Smooth muscle cell of the coronary artery (primary cell): ENCODE measurements at places on chromosomes 16 and 17. TPM values are rescaled to one million over a fixed set of nuclear protein-coding genes. Genes with fewer than 3 reads are reported as not detected.

The TEX19 gene
- 0.08 TPM in 1 of 2 replicates, not detected in the other for total RNA-seq

The DOC2B gene
- total RNA-seq, result not detected in 2 replicates

The TLCD2 gene
- 1.8 and 4.3 TPM in 2 replicates for total RNA-seq

The FZD2 gene
- total RNA-seq, result 12.8 and 15.1 TPM in 2 replicates

The RHBDL1 gene
- total RNA-seq, result 0.98 and 6.6 TPM in 2 replicates

The SRSF2 gene
- 174 and 209 TPM in 2 replicates for total RNA-seq

The ABCA10 gene
- total RNA-seq, result 0.53 and 7.1 TPM in 2 replicates

The VASN gene
- total RNA-seq, result 34.6 and 59.0 TPM in 2 replicates

The SLC13A5 gene
- total RNA-seq, result 0.15 TPM in 1 of 2 replicates, not detected in the other

The SLC6A2 gene
- total RNA-seq, result not detected in 2 replicates

The FOXF1 gene
- not detected in 2 replicates for total RNA-seq

The CLEC3A gene
- total RNA-seq, result not detected in 2 replicates

The CCL15 gene
- total RNA-seq, result not detected in 2 replicates

The RSL1D1 gene
- total RNA-seq, result 30.5 and 63.2 TPM in 2 replicates

The GNGT2 gene
- total RNA-seq, result not detected in 2 replicates

The AANAT gene
- not detected in 2 replicates for total RNA-seq

The TTLL6 gene
- total RNA-seq, result not detected in 2 replicates

The TLCD3A gene
- total RNA-seq, result 18.9 and 21.1 TPM in 2 replicates

The TRIM25 gene
- total RNA-seq, result 15.5 and 30.7 TPM in 2 replicates

The E4F1 gene
- 26.2 and 33.9 TPM in 2 replicates for total RNA-seq

The GABARAP gene
- total RNA-seq, result 180 and 222 TPM in 2 replicates

The OR2C1 gene
- total RNA-seq, result 0.08 and 0.23 TPM in 2 replicates

The NPIPB9 gene
- 0.35 and 0.90 TPM in 2 replicates for total RNA-seq

The SGF29 gene
- total RNA-seq, result 7.7 and 7.8 TPM in 2 replicates

The SMIM36 gene
- not detected in 2 replicates for total RNA-seq

The KRT222 gene
- total RNA-seq, result 1.3 TPM in 1 of 2 replicates, not detected in the other

The CTRB2 gene
- total RNA-seq, result not detected in 2 replicates

The TMEM219 gene
- 47.5 and 77.3 TPM in 2 replicates for total RNA-seq

The CCL4 gene
- not detected in 2 replicates for total RNA-seq

The MRC2 gene
- total RNA-seq, result 124 and 319 TPM in 2 replicates

The GPS2 gene
- 21.7 and 32.9 TPM in 2 replicates for total RNA-seq
